ENCODE measurements at places on chromosomes 2 and 18. TPM values are rescaled to one million over a fixed set of nuclear protein-coding genes. Genes with fewer than 3 reads are reported as not detected.

CLIP4 gene
- polyA plus RNA-seq, result 24.5 TPM

WNT6 gene
- 0.12 TPM for polyA plus RNA-seq

CCNYL1 gene
- polyA plus RNA-seq, result 24.3 TPM

DNA sequence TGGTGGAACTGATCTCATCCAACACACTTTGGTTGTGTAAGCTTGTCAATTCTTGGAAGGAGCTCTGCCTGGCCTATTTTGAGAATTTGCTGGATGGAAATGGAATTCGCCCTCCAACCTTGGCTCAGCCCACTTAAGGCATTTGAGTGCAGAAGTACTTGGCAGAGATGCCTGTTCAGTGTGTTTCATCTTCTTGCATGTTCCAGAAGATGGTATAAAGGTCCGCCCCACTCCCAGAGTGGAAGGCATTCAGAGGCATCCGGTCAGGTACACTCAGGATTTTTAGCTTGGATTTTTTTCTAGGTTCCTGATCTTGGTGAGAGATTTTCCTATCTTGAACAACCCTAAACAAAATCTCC, 61.3 kb upstream of the TXNDC2 start:
- DNase-seq, result no peak

DNA sequence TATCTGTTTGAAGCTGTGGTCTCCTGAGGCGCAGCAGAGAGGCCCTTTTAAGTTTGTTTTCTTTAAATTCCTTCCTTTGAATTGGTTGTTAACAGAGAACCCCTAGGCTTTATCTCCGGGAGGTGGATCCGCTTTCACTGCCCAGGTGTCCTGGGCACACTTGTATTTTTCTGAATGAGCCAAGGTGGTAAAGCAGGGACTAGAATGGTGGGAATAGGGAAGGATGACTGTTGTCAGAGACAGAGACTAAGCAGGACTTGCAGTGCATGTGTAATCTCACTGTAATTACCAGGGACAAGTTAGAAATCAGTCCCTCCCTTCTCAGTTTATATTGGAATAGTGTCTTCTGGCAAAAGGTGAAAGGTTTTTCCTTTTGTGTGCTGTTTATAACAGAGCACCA, 72.8 kb downstream of the PHLPP1 start:
- no peak for DNase-seq

GRCh38 chr2:23449413-23449812, 64.4 kb downstream of the KLHL29 start:
- no peak for DNase-seq

DNA sequence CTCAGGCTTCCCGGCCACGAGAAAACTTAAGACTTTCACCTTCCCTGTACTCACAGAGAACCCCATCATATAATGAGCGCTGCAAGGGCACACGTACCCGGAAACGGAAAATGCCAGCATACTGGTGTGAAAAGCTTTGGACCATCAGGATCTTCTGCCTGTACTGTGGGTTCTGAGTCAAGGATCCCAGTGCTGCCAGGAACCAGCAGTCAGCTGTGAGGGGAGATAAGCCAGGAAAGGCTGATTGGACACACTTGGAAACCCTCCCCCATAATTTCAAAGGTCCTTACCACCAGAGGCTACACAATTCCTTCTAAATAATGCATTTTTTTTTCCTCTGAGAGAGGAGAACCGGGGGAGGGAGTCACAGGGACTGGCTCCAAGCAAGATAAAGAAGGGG, 31.4 kb downstream of the CAPN13 start:
- no peak for DNase-seq

Data from left kidney (tissue), 8 donors.